ENCODE measurements at places on chromosomes 1 and 21.
A peak's percentile ranks its signal among the peaks of the same experiment; 100 is the strongest.

- peak; percentile 31 for DNase-seq
Measured at GRCh38 chr1:45619149-45619921, 4.5 kb downstream of the CCDC17 start.

DNA sequence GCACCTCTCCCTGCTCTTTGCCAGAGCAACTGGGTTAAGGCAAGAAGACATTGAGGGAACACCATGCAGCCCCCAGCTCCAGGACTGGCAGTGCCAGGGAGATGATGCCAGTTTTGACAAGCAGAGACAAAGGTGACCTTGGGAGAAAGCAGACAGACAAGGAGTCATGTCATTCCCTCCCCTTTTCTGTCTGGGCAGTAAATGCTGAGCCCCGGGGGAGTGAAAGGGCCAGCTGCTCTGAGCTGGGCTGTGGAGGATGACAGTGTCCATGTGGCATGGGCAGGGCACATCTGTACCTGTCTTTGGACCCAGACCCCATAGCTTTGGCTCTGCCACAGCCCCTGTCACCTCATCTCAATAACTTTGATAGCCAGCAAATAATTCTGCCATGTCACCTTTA is 24.2 kb downstream of the PLEKHA6 start:
- no peak for DNase-seq

- DNase-seq: no peak
Measured at GRCh38 chr1:219220945-219221344, 47.3 kb downstream of the LYPLAL1 start.

DNA sequence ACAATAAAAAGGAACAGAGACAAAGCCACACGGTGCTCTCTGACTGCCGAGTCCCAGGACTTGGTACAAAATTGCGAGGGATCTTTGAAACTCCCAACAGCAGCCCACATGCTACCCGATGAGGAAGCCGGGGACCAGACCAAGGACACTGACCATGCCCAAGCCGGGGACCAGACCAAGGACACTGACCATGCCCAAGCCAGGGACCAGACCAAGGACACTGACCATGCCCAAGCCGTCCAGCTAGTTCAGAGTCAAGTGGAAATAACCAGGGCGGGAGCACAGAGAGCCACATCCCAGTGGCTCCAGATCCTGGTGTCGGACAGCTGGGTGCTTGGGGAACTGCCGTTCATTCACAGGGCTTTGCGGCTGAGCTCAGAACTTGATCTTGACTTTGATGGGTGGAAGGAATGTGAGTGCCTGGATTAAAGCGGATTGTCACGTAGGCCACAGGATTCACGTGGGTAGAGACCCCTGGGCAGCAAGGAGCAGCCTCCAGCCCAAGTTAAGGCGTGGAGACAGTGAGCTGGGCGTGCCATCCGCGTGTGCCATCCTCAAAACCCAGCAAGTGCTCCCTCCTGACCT is 16.5 kb upstream of the TRAPPC10 start:
- DNase-seq: no peak

- DNase-seq: no peak
Measured at GRCh38 chr1:226131639-226132038, 54.9 kb downstream of the ACBD3 start.

GRCh38 chr1:41534181-41535076 is 49.9 kb upstream of the EDN2 start:
- no peak for DNase-seq

DNA sequence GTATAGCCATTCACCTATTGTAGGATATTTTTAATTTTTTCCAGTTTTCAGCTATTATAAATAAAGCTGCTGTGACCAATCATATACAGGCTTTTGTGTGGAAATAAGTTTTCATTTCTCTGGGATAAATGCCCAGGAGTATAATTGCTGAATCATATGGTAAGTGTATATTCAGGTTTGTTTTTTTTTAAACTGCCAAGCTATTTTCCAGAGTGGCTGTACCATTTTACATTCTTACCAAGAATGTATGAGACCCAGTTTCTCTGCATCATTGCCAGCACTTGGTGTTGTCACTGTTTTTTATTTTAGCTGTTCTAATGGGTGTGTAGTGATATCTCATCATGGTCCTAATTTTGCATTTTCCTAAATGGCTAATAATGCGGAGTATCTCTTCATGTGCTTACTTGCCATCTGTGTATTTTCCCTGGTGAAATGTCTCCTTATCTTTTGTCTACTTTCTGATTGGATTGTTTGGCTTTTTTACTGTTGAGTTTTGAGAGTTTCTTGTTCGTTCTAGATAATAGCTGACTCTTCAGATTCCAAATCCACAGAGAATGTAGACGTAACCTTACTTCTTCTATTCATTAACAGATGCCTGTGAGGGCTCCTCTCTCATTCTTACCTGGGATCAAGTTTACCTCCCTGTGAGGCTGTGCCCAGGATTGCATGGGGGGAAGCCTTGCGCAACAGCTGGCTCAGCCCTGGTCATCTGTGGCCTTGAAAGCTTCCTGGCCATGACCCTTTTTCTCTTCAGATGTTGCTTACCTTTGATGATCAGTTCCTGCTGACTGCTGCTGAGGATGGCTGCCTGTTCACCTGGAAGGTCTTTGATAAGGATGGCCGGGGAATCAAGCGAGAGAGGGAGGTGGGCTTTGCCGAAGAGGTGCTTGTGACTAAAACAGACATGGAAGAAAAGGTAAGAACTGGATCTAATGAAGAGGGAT is 42.6 kb downstream of the CFAP57 start:
- no peak for DNase-seq

- DNase-seq: no peak
Measured at GRCh38 chr1:52360595-52360968, 5.4 kb downstream of the CC2D1B start.

GRCh38 chr1:116504308-116505156 is 66.3 kb downstream of the CD58 start:
- no peak for DNase-seq

DNA sequence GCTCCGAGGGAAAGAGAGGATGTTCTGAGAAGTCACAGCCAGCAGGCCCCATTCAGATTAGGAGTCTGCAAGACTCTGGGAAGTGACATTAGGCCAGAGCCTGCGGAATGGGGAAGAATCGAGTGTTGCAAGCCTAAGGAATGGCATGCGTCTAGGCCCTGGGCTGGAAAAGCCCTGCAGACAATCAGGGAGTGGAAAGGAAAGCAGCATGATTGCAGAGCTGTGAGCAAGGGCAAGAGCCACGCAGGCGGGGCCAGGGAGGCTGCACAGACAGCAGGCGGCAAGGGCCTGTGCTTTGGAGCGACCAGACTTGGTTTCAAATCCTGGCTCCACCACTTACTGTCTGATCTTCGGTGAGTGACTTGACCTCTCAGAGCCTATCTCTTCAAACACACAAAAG is 118.2 kb downstream of the RRAGC start:
- DNase-seq: no peak

DNA sequence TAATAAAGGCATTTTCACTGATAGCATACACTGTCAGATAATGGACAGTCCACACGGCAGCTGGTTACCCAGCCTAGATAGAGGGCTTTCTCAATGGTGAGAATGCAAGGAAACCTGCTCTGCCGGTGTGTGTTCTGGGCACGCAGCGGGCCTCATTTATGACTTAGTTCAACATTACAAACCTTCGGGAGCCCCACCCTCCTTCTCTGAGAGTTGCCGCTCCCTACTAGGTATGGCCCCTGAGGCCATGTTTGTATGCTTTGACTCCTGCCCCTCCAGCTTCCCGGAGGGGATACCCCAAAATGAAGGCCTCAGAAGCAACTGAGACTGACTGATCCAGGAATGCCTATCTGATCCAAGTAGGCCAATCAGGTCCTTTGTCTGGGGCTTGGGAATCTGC is 17.2 kb upstream of the FABP3 start:
- DNase-seq: no peak

GRCh38 chr1:98429965-98430443 is 231.5 kb upstream of the SNX7 start:
- no peak for DNase-seq

GRCh38 chr1:151822404-151822803 is 9.2 kb downstream of the RORC start:
- DNase-seq: no peak

DNA sequence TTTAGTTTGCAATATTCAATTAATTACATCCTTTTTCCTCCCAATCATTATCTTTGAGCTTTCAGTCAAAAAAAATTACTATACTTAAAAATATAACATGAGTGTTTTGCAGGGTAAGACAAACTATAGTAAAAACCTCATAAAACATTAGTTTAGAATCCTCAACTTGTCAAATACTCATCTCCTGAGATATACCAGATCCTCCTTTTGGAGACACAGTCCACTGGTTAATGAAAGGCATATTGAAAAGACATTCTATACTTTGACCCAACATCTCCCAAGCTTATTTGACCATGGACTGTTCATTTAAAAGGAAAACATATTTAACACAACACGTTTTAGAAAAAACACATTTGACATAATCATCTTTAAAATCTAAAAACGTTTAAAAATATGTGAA is 52.8 kb downstream of the NRIP1 start:
- no peak for DNase-seq

GRCh38 chr1:171899838-171900237 is 58.5 kb downstream of the DNM3 start:
- no peak for DNase-seq

GRCh38 chr1:61853583-61853982 is 111.3 kb downstream of the PATJ start:
- peak; percentile 73 for DNase-seq

DNA sequence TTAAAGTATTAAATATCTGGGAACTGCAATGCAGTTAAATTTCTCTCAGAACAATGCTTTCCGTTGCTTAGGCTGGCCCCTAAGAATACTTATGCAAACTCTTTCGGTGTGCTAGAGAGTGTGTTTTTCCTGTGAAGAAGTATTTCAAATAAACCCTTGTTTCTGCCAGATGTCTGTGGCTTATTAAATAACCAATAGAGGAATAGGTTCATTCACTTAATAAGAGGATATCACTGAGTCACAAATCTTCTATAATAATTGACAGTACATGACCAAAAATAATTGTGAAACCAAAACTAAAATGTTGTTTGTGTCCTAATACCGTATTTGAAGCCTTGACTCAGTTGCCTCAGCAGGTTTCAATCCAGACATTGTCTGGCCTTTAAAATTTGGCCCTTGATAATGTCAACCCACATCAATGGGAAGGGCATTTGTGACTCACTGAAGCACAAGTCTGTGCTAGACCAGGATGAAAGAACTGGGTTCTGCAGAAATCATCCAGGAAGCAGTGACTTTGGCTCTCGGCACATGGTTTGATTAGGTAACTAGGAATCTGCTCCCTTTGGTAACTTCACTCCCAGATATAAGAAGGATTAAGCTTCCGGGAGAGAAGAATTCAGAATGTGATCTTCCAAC is 104.2 kb upstream of the BARHL2 start:
- no peak for DNase-seq

Data from endothelial cell of umbilical vein (primary cell).